ENCODE measurements at places on chromosomes 16 and 17.

DNA sequence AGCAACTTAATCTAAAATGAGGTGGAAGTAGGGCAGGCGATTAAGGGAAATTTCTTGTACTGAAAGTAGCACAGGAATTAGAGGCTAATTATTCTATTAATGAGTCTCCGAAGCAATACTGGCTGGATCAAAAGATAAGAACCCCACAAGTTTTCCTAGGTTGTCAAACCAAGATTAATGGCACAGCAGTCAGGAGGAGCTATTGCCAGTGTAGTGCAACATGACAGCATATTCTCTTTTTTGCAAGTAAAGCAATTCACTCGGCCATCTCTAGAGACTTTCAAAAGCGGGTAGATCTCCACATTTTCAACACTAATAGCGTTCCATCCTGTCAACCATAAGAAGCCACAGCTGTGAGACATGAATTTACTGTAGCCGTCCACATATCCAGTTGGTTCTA, 81.2 kb downstream of the CYB561 start:
- no peak for DNase-seq

GRCh38 chr16:50695017-50696000, 1.9 kb downstream of the NOD2 start:
- DNase-seq, result no peak

- no peak for DNase-seq
These were observed 61.2 kb downstream of the MPHOSPH6 start for GRCh38 chr16:82108774-82109173.

DNA sequence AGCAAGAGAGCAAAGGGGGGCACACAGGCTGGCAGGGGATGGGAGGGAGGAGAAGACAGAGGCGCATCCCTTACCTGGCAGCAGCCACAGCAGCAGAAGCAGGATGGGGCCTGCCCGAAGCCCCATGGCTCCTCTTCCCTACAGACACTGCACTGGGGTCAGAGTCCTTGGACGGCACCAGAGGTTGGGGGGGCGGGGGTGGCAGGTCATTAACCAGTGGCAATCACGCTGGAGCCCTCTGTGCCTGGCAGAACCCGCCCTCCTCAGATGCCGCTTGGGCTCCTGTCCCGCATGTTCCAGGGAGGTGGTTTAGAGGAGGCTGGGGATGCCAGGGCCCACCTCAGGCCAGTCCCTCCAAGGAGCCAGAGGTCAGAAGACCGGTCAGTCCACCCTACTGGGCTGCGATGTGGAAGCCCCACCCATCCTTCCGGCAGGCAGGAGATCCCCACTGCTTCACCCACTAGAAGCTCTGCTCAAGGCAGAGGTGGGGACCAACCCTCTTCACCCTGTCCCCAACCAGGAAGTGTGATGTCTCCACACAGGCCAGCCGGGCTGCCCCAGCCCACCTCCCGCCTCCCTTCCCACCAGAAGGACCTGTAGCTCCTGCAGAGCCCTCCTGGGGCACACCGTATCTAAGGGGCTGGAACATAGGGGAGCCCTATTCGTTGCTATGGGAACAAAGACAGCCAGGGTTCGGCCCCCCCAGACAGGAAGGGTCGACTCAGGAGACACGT, 11.7 kb downstream of the ZG16B start:
- DNase-seq, result no peak

DNA sequence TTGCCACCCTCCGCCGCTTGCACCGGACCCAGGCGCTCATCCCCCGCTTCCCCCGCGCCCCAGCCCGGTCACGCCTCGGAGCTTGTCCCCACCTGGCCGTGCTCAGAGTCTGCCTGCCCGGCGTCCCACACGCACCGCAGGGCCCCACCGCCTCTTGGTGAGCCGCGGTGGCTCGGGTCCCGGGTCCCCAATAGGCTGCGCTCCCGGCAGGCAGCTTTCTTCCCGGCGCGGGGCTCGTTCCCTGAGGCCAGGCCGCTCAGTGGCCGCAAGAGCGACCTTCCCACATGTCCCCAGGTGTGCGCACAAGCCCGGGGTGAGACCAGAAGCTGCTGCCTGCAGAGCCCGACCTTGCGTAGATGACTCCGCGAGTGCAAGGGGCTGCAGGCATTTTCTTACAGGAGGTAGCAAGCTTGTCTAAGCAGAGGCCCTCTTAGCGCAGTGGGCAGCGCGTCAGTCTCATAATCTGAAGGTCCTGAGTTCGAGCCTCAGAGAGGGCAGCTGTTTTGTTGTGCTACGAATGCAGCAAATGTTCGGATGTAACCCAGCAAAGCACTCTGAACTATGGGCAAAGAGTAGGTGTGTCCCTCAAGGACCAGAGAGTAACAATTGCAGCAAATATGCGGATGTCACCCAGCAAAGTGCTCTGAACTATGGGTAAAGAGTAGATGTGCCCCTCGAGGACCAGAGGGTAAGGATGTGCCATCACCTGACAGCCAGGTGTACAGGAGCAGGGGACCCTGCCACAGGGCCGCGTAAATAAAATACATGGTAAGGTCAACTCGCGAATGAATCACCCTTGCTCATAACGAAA, 15.6 kb downstream of the TLE7 start:
- no peak for DNase-seq

GRCh38 chr16:89084814-89085612, 8.6 kb upstream of the ACSF3 start:
- DNase-seq, result no peak

DNA sequence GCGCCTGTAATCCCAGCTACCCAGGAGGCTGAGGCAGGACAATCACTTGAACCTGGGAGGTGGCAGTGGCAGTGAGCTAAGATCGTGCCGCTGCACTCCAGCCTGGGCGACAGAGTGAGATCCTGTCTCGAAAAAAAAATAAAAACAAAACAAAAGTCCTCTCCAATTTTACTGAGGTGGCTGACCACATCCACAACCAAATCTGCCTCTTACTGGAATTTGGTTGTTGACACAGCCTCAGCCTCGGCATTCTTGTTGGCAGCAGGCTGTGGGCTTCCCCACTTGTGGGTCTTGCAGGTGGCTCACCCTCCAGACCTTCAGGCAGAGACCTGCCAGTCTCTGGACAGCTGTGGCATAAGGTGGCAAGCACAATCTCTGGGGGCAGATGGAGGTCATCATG, 15.6 kb downstream of the B4GALNT2 start:
- DNase-seq, result no peak

DNA sequence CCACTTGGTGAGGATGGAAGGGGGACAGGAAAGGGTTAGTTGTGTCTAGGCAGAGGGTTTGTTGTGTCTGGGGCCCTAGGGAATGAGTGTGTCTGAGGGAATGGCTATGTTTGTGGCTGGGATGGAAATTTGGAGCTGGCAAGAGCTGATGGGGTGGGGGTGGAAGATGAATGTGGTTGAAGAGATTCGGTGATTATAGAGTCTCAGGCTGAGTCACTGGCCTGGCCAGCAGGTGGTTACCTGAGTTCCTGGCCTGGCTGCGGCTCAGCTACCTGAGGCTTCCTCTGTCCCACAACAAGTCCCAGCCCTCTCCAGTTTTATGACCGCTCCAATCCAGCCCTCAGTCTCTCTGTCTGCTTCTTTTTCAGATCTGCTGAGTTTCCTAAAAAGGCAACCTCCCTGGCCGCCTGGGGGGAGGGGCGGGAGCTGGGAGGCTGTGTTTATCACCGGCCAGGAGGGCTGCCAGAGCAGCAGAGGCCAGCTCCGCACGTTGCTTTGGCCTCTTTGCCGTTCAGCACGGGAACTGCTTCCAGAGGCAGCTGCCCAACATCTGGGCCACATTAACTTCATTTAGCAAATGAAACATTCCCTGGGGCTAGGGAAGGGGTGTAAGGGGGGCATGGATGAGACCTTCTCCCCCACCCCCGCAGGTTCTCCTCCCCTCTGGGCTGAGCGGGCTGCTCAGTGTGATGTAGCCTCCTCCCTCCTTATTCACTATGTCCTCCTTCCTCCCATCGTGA, 21.8 kb downstream of the ITGB3 start:
- no peak for DNase-seq

- DNase-seq, result no peak
These were observed 4.4 kb downstream of the COPRS start for GRCh38 chr17:31854672-31855071.

GRCh38 chr17:72691017-72691416, 401.5 kb downstream of the SLC39A11 start:
- DNase-seq, result no peak

GRCh38 chr17:78058001-78058400, 70.6 kb downstream of the TMC6 start:
- DNase-seq, result no peak

DNA sequence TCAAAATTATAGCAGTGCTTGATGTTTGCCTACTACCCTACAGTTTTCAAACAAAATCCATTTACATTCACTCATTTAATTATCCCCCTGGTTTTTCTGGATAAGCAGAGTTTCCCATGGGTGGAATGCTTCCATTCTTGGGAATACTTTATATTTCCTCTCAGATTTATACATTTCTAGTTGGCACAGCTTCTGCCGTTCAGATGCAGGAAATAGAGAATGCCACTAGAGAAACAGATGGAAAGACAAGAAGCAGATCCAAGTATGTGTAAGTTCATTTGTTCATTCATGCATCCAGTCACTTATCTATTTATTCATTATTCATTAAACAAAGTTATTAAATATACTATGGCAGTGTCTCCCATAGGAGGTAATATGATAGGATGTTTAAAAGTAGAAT, 65.0 kb upstream of the CACNG5 start:
- no peak for DNase-seq

- no peak for DNase-seq
These were observed 107.2 kb downstream of the ANKFN1 start for GRCh38 chr17:56260376-56261002.

DNA sequence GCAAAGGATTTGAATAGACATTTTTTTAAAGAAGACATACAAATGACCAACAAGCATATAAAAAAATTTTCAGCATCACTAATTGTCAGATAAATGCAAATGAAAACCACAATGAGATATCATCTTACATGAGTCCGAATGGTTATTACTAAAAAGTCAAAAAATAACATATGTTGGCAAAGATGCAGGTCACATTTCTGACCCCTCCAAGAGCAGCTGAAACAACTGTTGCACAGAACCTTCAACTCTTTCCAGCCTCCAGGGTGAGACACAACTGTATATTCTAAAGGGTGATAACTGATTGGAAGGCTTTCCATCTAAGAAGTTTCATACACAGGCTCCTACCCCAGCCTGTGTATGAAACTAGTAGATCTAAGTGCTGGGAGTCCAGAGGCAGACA, 51.9 kb downstream of the SLFN5 start:
- DNase-seq, result no peak

DNA sequence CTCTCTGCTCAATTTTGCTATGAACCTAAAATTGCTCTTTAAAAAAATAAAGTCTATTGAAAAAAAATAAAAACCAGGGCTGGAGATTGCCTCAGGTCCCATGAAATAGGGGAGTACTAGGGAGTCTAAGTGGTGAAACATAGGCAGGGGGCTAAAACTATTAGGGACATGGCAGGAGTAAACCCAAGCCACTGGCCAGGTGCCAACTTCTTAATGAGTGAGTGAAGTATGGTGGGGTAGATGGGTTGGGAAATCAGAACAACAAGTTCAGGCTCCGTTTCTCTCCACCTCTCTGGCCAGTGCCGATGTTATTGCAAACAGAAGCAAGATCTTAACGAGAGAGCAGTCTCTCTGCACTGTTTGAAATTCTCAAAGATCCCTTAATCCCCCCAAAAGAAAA, 322.4 kb upstream of the CDH5 start:
- DNase-seq, result no peak

DNA sequence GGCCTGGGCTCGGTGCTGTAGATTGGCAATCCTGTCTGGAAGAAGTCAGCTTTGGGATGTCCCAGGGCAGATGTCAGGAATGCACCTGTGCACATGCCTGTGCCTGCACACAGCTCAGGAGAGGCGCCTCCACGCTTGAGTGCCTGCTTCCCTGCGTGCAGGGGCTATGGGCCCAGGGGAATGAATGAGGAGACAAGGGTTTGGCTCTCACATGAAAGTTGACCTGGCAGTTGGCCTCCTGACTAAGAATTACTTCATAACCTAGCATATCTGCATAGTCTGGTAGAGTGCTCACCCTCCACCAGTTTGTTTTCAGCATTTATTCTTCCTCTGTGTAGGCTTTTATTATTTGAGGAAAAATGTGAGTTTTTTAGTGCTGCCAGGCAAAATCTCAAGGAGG, 50.0 kb downstream of the PLD6 start:
- no peak for DNase-seq

DNA sequence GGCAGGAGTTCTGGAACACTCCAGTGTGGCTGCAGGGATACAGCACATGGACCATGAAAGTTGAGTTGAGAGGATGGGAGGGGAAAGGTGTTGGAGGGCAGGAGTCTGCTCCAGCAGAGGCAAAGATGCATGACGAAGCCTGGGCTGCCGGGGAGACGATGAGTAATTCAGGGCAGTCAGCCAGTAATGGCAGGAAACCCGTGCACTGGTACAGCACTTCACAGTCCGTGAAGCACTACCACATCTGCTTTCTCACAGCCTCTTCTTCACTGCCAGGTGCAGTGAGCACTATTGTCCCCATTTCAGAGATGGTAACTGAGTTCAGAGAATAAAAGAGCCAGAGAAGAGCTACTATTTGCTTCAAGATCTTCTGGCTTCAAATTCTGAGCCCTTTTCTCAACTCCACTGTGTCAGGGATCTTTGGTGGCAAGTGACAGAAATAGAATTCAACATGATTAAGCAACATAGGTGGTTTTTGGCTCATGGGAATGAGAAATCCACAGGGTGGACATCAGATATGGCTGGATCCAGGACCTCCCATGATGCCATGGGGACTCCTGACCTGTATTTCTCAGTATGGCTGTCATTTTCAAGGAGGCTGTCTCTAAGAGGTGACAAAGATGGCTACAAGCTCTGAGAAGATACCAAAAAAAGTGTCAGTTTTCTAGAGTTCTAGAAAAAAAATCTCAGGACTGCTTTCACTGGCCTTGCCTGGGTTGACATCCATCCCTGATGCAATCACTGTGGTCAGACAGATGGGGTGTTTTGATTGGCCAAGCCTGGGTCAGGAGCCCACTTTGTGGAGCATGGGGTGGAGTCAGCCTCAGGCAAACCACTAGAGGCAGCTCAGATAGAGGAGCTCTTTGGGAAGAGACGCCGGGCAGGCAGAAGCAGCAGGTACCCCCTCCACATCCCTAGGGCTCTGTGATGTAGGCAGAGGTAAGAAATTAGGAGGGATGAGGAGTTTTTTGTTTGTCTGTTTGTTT, 24.7 kb downstream of the IL21R start:
- no peak for DNase-seq

DNA sequence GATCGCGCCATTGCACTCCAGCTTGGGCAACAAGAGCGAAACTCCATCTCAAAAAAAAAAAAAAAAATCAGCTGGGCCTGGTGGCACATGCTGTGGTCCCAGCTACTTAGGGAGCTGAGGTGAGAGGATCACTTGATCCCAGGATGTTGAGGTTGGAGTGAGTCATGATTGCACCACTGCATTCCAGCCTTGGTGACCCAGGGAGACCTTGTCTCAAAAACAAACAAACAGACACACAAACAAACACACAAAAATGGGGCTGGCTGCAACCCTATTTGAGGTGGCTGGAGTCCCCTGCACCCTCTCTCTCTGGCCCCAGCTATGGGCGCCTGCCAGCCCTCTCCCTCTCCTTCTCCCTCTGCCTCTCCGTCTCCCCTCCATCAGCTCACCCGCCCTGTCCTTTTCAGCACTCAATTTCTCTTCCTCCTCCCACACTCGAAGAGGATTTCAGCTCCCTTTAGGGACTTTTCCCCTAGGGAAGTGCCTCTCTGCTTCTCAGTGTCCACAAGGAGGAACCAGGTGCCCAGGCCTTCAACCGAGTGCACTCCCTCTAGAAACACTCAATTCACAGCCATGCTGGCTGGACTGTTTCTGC, 17.5 kb upstream of the TFAP4 start:
- no peak for DNase-seq

GRCh38 chr17:28151001-28151400, 108.5 kb downstream of the NLK start:
- no peak for DNase-seq

GRCh38 chr16:29734786-29735185, 11.0 kb downstream of the C16orf54 start:
- no peak for DNase-seq

Measured in frontal cortex (tissue), 4 donors.